ENCODE measurements at places on chromosomes 13 and 19. TPM values are rescaled to one million over a fixed set of nuclear protein-coding genes. Genes with fewer than 3 reads are reported as not detected.

UBA52 gene
- 1,962 TPM for total RNA-seq

SLC25A41 gene
- not detected for total RNA-seq

ZNF132 gene
- 9.5 TPM for total RNA-seq

TNNI3 gene
- not detected for total RNA-seq

NCAN gene
- not detected for total RNA-seq

PLVAP gene
- total RNA-seq, result not detected

TPTE2 gene
- total RNA-seq, result not detected

ZNF813 gene
- 10.1 TPM for total RNA-seq

ZIK1 gene
- total RNA-seq, result 11.3 TPM

NALCN gene
- total RNA-seq, result not detected

SH2D3A gene
- 64.3 TPM for total RNA-seq

SULT2B1 gene
- not detected for total RNA-seq

ZSCAN4 gene
- not detected for total RNA-seq

NAPSA gene
- total RNA-seq, result 6.6 TPM

LRRC25 gene
- 0.91 TPM for total RNA-seq

ELOF1 gene
- total RNA-seq, result 46.0 TPM

KLF5 gene
- total RNA-seq, result 5.4 TPM
